ENCODE measurements at places on chromosomes 2 and 18. TPM values are rescaled to one million over a fixed set of nuclear protein-coding genes. Genes with fewer than 3 reads are reported as not detected.
A peak's percentile ranks its signal among the peaks of the same experiment; 100 is the strongest.

DNA sequence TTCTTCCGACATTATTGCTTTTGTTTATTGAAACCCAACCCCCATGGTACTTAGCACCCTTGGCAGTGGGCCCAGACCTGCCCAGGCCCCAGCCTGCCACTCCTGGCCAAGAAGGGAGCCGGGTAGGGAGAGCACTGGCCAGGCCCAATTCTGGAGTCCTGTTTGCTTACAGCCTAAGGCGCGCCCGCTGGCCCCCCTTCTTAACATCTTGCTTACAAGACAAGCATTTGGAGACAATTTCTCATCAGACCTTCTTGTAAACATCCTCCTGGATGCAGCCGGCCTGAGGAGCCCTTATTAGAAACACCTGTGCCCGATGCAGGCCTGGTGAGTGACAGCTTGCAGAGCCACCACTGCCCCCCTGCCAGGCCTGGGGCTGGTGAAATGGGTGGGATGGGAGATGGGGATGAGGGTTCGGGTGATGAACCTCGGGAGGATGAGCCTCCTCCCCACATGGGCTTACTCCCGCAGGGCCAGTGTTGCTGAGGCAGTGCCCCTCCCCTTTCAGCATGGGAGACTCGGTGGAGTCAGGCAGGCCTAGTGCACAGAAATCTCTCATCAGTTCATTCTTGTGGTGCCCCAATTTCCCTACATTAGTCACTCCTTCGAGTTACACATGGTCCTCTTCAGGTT lies 217.5 kb downstream of the CYP26B1 start:
- ATAC-seq, result no peak

DNA sequence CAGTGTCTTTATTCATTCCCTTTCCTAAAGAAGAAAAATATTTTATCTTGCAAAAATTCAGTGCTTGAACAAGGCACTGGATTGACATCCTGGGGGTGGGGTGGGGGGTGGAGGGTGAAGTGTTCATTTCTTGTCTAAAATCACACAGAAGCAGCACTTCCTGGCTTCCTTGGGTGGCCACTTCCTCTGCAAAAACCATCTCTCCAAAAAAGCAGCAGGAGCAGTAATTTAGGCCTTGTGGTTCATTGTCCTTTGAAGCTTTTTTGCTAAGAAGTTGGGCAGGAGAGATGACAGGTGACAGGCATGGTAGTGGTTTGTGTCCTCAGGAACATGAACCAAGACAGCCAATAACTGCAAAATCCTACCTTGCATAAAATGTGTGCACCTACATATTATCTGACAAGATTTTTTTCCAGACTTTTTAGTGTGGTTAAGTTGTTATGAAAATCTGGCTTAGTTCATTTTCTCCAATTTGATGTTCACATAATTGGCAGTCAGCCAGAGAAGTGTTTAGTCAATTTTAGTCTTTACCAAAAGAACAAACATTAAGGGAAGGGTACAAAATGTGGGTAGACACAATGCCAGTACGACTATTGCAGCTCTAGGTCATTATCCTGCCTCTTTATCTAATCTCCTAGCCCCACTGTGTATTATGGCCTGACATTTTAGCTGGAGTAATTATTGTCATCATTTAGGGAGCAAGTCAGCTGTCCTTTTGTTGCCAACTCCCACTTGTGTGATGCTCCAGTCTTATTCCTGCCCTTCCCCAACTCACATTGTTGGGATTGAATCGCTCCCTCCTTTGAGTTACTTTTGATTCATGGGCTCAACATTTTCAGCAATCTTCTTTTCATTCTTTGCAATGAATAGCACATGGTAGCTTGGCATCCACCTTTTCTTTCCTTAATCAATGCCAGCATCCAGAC lies 177.2 kb downstream of the MYO3B start:
- ATAC-seq, result no peak

DNA sequence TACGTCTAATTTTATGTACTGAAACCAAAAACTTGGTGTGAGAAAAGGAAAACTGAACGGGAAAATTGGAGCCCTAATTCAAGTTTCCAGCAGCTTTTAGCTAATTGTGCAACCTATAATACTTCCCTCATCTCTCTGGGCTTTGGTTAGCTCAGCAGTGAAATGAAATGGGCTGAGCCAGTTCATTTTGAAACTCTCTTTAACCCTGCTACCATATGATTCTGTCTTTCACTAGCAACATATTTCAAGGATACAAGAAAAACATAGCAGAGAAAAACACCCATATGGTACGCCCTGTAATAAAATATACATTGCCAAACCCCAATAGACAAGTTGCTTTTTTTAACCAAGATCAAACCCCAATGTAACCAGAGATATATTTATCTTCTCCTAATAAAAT lies 799 bp downstream of the SYT4 start:
- ATAC-seq, result no peak

DNA sequence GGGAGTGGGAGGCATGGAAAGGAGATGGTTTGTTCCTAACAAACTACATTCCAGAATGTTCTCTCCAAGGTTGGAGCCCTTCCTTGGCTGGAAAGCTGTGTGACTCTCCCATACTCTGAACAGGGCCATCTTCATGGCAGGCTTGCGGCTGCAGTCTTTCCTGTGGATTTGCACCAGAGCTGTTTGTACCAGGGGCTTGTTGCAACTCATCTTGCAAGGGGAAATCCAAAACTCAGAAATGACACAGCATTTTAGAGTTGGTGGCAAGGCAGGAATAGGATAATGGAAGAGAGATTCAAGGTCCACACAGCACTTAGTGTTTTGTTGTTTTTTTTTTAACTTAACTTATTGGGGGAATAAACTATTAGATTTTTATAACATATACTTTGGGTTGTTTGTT lies 73.7 kb upstream of the ZNF516 start:
- ATAC-seq, result no peak

DNA sequence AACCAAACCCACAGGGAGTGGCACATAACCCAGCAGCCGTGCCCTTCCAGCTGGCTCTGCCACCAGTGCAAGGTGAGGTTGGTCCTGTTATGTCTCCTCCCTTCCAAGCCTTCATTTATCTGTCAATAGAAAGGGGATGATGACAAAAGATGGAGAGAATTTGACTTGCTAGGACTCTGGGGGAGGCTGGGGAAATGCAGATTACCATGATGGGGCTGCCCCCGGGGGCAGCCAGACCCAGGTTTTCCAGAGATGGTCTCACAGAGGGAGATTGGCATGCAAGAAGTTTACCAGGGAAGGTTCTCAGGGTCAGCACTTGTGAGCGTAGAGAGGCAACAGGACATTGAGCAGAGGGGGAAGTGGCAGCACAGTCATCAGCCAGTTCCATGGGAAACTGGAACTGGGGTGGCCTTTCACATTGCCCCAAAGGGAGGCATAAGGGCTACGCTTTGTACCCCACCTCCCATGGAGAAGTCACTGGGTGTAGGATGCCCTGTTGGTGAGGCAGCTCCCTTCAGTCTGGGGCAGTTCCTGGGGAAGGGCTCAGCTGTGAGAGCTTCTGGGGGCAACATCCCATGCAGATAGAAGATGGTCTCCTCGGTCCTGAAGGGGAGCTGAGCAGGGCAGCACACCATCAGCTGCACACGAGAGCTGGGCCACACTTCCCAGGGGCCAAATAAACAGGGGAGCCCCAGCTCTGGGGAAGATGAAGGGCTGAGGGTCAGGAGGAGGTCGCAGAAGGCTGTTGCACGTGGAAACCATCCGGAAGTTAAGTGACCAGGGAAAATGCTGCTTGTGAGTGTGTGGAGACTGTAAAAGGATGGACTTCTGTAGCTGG lies 117.8 kb upstream of the EPC2 start:
- ATAC-seq, result no peak

DNA sequence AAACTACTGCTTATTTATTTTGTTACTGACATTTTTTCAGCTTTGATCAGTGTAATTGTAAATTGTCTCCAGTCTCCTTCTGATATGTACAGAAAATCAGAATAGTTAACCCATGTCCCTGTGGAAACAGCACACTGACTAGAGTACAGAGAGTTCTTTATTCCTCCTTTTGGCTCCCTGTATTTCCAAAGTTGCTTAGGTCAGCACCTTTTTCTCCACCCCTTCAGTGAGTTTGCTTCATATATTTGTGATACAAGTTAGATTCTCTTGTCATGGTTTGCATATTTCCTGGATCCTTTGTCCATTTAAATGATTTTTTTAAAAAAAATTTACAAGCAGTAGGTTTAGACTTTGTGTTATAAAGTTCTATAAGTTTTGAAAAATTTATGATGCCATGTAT lies 2051.1 kb upstream of the LRRTM1 start:
- no peak for ATAC-seq

DNA sequence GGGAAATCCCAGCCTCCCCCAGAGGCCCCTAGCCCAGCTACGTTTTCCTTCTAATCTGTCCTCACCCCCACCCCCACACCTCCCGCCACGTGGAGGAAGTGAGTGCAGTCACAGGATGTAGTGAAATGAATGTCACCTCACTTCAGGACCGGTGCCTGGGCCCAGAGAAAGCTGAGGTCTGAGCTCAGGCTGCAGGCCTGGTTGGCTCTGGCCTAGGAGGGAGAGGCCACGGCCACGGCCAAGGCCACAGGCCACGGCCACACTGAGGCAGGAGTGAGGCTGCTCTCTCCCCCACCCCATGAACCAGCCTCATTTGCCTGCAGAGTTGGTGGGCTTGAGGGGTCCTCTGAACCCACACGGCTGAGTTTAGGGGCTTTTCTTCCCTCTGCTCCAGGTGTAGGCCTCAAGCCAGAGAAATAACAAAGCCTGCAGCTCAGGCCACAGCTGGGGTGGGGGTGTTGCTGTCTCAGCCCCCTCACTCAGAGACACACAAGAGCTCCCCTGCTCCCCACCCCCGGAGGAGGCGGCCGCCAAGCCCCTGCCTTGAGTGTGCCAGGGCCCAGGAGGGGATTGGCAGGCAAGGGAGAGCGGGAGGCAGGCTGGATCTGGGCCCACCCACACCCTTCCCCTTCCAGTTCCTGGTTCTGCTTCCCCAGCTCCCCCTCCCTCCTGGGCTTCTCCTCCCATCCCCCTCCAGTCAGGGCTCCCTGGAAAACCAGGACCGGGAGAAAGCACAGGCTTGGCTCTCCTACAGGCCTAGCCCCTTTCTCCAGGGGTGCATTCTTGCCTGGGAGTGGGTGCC lies 27.0 kb downstream of the DNMT3A start:
- ATAC-seq, result peak; percentile 81

DNA sequence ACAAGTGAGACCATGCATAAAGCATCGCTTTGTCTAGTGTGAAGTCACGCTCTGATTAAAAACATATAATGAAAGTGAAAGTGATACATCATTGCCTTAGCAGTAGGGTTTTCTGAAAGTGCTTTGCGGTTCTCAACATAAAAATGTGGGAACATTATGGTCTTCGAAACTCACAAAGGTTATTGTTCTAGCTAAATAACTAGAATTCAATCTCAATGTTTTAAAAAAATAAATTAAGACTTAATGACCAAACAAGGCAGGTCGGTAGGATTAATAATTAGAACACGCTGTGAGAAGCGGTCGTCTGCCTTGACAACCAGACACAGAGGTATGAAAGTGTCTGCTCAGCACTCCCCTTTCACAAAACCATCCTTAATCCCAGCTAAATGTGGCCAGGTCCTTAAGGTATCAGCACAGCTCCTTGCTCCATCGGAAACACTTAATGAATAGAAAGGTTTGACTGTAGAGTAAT lies 42.2 kb downstream of the KLHL14 start:
- ATAC-seq, result peak; percentile 41

GRCh38 chr2:74513605-74514367 lies 464 bp upstream of the TLX2 start:
- ATAC-seq, result peak; percentile 68

DNA sequence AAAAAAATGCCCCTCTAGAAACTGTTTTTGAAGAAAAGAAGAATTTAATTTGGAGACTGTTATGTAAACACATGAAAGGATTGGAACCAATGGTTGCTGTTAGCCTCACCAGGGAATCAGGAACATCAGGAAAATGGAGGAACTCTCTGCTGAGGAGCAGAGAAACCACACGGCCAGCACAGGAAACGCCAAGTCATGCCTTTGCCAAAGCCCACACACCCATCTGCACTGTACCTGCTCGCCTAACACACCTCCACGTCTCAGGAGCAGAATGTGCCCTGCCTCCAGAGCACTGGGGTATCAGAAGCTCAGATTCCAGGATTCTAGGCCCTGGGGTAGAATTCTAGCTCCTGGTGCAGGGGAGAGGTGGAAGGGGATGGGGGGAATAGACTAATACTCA lies 9.8 kb upstream of the SCYGR1 start:
- ATAC-seq, result no peak

DNA sequence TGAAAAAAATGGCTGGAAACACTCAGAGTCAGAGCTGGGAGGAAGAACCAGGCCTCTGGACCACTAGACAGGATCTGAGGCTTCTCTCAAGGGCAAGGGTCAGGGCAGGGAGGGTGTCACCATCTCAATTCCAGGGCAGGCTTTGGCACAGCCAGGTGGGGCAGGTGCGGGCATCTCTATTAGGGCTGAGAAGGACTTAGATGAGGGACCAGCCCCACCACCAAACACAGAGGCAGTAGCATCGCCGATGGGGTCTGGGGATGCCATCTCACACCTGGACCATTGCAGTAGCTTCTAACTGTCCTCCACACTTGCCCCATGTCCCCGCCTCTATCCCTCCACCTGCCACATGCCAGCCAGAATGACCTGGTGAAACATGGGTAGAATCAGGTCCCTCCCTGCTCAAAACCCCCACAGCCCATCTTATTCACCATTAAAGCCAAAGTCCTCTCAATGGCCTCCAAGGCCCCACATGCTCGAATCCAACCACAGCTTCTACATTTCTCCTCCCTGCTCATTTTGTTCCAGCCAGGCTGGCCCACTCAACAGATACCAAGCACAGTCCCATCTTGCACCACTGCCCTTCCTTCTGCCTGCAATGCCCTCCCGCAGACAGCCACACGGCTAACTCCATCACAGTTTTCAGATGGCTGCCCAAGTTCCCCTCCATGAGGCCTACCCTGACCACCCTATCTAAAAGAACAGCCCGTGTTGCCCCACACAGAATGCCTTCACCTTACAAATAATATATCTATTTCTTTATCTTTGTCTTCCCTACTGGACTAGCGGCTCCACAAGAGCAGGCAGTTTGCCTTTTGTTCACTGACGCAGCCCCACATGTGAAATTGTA lies 177.4 kb downstream of the SMAD2 start:
- ATAC-seq, result no peak

The POTEC gene
- total RNA-seq, result 0.20 TPM

The PAX8 gene
- total RNA-seq, result 6.2 TPM

The SATB2 gene
- total RNA-seq, result 1.6 TPM

The ALK gene
- total RNA-seq, result 1.4 TPM

The CHRND gene
- total RNA-seq, result 0.23 TPM

The CXCR4 gene
- 112 TPM for total RNA-seq

The TUBB8B gene
- total RNA-seq, result not detected

The NAGK gene
- total RNA-seq, result 55.9 TPM
